HCT116 (cell line): ENCODE measurements at places on chromosomes 6 and 20.

DNA sequence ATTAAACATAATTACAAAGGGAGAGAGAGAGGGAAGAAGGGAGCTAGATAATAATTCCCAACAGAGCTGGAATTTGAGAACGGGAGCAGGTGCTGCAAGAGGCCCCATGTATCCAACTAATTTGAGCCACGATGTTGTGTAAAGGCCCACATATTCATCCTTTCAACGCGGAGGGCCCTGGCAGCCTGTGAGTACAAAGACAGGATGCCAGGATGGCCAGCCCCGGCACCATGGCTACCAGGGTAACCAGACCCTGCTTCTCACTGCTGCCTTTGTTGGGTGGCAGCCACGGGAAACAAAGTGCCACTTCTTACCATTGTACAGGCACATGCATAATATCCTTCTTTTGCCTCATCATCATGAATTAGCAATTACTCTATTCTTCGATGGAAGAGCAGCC lies 492.0 kb upstream of the NRSN1 start:
- DNase-seq: no peak

DNA sequence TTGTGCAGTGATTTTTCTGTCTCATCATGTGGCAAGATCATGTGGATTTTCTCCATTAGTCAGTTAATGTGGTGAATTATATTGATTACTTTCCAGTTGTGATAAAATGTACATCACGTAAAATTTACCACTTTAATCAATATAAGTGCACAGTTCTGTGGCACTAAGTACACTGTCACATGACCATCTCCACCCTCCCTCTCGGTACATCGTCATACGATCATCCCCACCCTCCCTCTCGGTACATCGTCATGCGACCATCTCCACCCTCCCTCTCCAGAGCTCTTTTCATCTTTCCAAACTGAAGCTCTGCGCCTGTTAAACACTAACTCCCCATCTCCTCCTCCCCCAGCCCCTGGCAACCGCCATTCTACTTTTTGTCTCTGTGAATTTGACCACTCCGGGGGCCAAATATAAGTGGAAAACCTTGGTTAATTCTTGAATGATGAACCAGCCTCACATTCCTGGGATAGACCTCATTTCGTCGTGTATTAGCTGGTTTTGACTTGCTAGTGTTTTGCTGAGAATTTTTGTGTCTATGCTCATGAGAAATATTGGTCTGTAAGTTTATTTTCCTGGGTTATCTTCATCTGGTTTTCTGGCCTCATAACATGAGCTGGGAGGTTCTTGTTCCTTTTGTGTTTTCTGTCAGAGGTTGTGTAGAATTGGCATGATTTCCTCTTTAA lies 10.8 kb downstream of the NTSR1 start:
- DNase-seq: no peak

GRCh38 chr6:159691963-159692287 lies 1.1 kb downstream of the SOD2 start:
- no peak for DNase-seq

- DNase-seq: no peak
Observed at GRCh38 chr6:44275271-44275748, 5.1 kb downstream of the TMEM151B start.

DNA sequence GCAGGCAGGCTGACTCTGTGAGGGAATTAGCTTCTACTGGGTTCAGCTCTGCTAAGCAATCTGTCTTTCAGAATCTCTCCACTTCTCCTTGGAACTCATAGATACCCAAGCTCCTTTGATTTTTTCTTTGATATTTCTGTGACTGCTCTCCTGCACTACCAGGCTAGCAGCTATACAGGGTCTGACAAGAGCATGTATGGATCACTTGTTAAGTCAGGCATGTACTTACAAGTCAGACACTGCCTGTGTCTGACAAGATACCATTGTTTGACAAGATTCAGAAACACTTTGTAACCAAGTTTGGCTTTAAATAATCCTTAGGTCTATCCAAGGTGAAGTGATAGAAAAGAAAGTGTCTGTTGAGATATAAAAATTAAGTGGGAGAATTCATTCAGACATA lies 79.5 kb downstream of the SESN1 start:
- no peak for DNase-seq

DNA sequence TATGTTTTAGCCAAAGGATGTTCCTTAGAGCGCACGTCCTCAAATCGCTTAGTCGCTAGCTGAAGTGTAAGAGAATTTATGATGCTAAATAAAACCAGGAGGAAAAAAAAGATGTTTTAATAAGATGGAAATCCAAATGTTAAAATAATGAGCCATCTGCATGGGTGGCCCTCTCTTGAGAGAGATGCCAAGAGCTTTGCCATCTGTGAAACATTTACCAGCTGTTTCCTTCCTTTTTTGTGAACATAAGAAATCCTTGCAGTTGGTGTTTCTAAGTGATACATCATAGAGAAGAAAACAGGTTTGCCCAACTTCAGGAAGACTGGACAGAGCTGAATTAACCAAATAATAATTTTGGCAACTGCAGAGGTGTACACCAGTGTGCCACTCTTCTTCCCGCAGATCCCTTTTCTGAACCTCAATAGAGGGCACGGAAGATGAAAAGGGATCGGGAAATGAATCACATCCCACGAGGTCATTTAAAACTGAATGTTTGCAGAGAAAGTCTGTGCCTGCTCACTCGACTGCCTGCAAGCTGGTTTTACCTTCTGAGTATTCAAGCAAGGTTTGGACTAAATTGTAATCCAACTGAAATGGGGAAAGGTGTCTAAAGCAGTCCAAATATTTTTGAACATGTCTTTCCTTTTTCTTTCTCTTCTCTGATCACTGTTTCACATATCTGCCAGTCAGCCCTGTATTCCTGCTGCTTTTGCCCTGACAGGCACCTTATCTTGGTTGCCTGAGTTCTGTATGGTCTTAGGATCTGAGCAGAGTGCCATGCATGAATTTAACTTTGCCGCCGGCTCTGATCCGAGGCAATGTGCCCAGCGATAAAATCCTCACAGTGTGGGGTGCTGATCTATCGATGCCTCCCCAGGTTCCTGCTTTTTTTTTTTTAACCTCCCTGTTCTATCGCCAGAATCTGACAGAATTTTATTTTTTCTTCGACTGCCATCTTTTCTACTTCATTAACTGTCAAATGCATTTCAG lies 35.5 kb upstream of the TSHZ2 start:
- DNase-seq: no peak
